ENCODE measurements at places on chromosomes 3 and 15. TPM values are rescaled to one million over a fixed set of nuclear protein-coding genes. Genes with fewer than 3 reads are reported as not detected.

Gene MOBP
- total RNA-seq = not detected

Gene CYP11A1
- total RNA-seq = not detected

Gene FANCD2
- total RNA-seq = 28.3 TPM

Gene CLDN18
- not detected for total RNA-seq

Gene UNC13C
- not detected for total RNA-seq

Gene A4GNT
- total RNA-seq = not detected

Gene DGKG
- 0.75 TPM for total RNA-seq

- no peak overlapping the region for H3K27ac ChIP-seq
- no peak for DNase-seq
- H3K27me3 ChIP-seq = no peaks in the 10 kb centered on the region
- no peak overlapping the region for H3K4me3 ChIP-seq
- H3K4me1 ChIP-seq = no peaks in the 10 kb centered on the region
Measured at GRCh38 chr3:9681723-9682081, 21.9 kb upstream of the CPNE9 start.

- H3K4me3 ChIP-seq = no peak overlapping the region
- no peaks in the 10 kb centered on the region for H3K27me3 ChIP-seq
- no peak overlapping the region for H3K27ac ChIP-seq
- no peaks in the 10 kb centered on the region for H3K4me1 ChIP-seq
- DNase-seq = no peak
Measured at GRCh38 chr3:165464736-165465135, 268.6 kb upstream of the SLITRK3 start.

DNA sequence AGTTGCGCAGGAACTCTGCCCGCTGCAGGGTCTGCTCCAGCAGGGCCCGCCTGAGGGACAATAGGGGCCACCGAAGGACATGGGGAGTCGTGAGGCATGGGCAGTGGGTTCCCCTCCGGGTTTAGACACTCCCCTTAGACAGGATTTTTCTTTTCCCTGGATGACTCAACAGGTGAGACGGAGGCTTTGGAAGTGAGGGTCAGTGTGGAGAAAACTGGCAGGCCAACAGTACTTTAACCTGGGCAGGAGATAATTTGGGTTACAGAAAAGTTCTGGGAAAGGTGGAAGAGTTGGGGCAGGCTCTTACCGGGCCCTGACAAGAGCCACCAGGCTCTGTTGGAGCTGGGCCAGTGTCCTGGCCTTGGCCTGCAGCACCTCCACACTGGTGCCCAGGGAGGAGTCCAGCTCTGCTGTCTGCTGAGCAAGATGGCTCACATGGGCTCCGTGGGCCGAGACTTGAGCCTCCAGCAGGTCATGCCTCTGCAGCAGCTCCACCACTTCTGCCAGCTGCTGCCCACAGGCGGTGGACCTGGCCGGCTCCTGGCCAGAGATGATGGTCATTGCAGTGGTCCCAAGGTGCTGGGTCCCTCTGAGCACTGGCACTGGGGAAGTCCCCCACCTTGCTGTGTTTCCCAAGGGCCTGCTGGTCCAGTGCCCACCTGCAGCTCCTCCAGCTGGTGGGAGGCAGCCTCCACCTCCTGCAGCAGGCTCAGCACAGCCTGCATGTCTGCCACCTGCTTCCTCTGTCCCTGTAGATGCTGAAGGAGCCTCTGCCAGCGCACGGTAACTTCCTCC is 11.0 kb downstream of the SPTBN5 start:
- no peaks in the 10 kb centered on the region for H3K27me3 ChIP-seq
- no peak overlapping the region for H3K27ac ChIP-seq
- no peaks in the 10 kb centered on the region for H3K36me3 ChIP-seq
- no peak overlapping the region for H3K4me3 ChIP-seq
- no peak for DNase-seq
- H3K4me1 ChIP-seq = peaks cover 5% of the 10 kb centered on the region

GRCh38 chr3:141360888-141361598 is 7.3 kb upstream of the ZBTB38 start:
- H3K4me3 ChIP-seq = no peak overlapping the region
- no peaks in the 10 kb centered on the region for H3K36me3 ChIP-seq
- no peaks in the 10 kb centered on the region for H3K27me3 ChIP-seq
- peaks cover 10% of the 10 kb centered on the region for H3K4me1 ChIP-seq
- no peak for DNase-seq
- H3K27ac ChIP-seq = no peak overlapping the region

- H3K4me3 ChIP-seq = no peak overlapping the region
- no peak for DNase-seq
- H3K4me1 ChIP-seq = peaks cover 9% of the 10 kb centered on the region
- peaks cover 17% of the 10 kb centered on the region for H3K27me3 ChIP-seq
- no peak overlapping the region for H3K27ac ChIP-seq
Measured at GRCh38 chr3:42264399-42265058, 1.5 kb downstream of the CCK start.

DNA sequence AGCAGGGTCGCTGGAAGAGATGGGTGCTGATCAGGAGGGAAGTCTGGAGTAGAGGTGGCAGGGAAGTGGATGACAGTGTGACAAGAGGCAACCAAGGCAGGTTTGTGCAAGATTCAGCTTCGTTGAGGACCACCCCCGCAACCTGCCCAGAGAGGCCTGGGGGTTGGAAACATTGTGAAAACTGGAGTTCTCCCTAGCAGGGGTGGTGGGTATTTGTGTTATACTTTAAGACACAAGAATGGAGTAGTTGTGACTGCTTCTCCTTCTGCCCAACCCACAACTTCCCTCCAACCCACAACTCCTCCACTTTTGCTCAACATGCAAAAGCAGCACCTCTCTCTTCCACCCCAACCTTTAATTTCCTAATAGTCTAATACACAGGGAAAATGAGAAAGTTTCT is 8.6 kb upstream of the ARNT2 start:
- H3K27ac ChIP-seq = no peak overlapping the region
- no peak for DNase-seq
- no peak overlapping the region for H3K4me3 ChIP-seq
- H3K27me3 ChIP-seq = no peaks in the 10 kb centered on the region
- no peaks in the 10 kb centered on the region for H3K4me1 ChIP-seq

DNA sequence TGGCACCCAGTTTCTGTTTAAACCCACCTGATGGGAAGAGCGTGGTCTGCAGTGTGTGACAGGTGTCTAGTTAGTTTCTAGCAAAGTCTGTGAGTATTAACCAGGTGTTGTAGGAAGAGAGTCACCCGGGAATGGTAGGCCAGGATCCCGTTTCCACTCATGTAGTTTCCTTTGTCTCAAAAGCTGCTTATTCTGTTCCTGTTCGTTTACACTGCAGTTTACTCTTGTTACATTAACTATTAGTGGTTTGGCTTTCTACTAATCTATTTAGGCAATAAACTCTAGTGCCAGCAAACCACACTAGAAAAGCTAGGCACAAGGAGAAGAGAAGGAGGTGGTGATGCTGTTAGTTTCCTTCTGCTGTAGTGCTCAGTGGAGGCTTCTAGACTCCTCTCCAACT is 32.7 kb downstream of the WDR76 start:
- no peaks in the 10 kb centered on the region for H3K4me1 ChIP-seq
- H3K27me3 ChIP-seq = no peaks in the 10 kb centered on the region
- peaks cover 21% of the 10 kb centered on the region for H3K36me3 ChIP-seq
- no peak overlapping the region for H3K4me3 ChIP-seq
- no peak overlapping the region for H3K27ac ChIP-seq

DNA sequence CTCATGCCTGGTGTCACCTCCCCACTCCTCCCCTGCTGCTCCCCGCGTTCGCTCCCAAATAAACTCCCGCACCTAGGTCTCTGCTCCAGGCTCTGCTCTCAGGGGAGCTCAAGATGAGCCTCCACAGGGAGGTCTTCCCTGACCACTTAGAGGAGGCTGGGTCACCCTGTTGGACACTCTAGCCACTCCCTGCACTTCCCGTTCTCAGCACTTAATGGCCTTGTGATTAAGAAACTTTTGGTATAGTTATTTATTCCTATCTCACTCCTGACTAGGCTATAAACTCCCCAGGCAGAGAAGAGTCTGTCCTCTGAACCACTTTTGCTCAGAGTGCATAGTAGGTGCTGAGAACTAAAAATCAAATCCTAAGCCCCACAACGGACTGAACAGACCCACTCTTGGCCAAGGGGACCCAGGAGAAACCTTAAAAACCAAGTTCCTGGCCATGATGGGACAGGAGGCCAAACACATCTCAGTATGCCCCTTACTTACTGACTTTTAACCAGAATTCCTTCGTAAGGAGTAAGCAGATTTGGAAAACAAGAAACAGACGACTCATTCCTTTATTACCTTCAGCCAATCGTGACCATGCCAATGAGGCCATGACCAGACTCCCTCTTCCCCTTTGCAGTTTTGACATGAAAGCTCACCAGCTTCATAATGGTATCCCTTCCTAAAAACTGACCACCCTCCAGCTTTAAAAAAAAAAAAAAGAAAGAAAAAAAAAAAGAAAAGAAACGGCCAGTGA is 69.0 kb upstream of the HRH1 start:
- H3K27me3 ChIP-seq = no peaks in the 10 kb centered on the region
- H3K27ac ChIP-seq = no peak overlapping the region
- no peaks in the 10 kb centered on the region for H3K4me1 ChIP-seq
- no peaks in the 10 kb centered on the region for H3K36me3 ChIP-seq
- no peak for DNase-seq

DNA sequence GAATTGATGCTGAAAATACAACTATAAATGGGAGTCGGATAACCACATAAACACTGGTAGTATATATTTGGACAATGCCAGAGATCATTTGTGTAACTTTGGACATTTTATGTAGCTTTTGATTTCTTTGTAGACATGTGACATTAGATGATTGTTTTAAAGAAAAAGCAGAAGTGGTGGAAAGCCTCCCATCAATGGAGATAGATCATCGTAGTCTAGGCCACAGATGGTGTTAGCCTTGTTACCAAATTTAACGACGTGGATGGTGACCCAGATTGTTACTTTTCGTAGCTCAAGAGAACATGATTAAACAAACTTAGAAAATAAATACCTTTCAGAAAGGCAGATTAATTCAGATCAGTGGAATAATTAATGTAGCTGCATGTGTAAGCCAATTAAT is 8.8 kb downstream of the CACNA1D start:
- H3K36me3 ChIP-seq = no peaks in the 10 kb centered on the region
- peaks cover 9% of the 10 kb centered on the region for H3K27me3 ChIP-seq
- no peak overlapping the region for H3K27ac ChIP-seq
- H3K4me3 ChIP-seq = no peak overlapping the region
- no peak for DNase-seq
- no peaks in the 10 kb centered on the region for H3K4me1 ChIP-seq

DNA sequence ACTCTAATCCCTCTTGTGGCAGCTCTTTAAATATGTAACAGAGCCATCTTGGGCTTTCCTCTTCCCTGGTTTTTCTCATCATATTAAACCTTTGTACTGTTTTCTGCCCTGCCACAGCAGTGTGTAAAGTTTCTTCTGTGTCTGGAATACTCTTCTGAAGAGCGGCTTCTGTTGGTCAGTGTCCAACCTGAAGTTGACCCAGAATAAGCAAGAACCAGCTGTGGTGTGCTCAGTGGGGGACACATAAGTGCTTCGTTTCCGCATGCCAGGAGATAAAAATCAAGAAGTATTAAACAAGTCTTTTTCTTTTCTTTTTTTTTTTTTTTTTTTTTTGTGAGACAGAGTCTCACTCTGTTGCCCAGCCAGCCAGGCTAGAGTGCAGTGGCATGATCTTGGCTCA is 173.2 kb upstream of the CHRM5 start:
- H3K4me1 ChIP-seq = no peaks in the 10 kb centered on the region
- H3K27ac ChIP-seq = no peak overlapping the region
- no peaks in the 10 kb centered on the region for H3K27me3 ChIP-seq
- no peaks in the 10 kb centered on the region for H3K36me3 ChIP-seq
- H3K4me3 ChIP-seq = no peak overlapping the region

DNA sequence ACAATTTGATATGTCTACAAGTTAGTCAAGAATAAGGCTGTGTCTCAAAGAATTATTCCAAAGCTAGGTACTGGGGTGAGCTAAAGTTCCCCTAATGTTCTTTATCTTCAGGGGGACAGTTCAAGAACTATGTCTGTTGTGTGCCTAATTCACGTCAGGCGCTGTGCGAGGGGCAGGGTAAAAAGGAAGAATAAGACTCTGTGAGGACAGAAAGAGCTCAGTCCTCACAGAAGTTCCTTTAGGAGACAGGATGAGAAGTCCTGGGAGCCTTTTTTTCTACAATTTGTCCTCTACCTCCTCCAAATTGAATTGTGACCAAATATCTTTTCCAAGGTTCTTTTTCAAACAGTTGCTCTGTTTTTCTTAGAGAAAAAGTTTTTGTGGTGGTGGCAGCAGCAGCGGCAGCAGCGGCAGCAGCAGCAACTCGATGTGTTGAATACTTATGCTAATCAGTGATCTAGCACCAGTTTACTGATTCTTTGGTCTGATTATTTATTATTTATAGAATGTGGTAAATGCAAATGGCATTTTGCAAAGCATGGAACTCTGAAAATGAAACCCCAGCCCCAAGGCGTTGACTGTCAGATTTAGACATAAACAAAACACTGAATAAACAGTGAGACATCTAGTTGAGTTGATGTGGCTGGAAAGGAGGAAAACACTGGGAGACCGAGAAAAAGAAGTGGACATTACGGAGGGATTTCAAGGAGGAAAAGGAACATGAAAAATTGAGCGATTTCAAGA is 88.6 kb downstream of the GTPBP8 start:
- no peaks in the 10 kb centered on the region for H3K36me3 ChIP-seq
- H3K4me1 ChIP-seq = no peaks in the 10 kb centered on the region
- H3K4me3 ChIP-seq = no peak overlapping the region

DNA sequence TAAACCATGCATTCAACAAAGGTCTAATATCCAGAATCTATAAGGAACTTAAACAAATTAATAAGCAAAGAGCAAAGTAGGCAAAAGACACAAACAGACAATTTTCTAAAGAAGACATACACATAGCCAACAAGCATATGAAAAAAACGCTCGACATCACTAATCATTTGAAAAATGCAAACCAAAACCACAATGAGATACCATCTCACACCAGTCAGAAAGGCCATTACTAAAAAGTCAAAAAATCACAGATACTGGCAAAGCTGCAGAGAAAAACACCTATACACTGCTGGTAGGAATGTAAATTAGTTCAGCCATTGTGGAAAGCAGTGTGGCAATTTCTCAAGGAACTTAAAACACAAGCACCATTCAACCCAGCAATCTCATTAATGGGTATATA is 53.8 kb downstream of the FSIP1 start:
- no peak for DNase-seq
- no peaks in the 10 kb centered on the region for H3K36me3 ChIP-seq
- no peak overlapping the region for H3K27ac ChIP-seq
- H3K4me3 ChIP-seq = no peak overlapping the region

DNA sequence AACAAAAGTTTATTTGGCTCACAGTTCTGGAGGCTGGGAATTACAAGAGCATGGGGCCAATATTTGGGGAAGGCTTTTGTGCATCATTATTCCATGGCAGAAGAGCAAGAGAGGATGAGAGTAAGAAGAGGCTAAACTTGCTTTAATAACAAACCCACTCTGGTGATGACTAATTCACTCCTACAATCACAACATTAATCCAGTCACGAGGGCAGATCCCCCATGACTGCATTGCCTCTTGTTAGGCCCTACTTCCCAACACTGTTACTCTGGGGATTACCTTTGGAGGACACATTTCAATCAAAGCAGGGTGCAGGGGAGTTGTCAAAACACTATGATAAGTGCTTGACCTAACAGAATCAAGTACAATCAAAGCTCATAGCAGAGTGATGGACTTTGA is 181.7 kb downstream of the BBX start:
- no peaks in the 10 kb centered on the region for H3K4me1 ChIP-seq
- H3K27me3 ChIP-seq = no peaks in the 10 kb centered on the region
- DNase-seq = no peak
- no peaks in the 10 kb centered on the region for H3K36me3 ChIP-seq

GRCh38 chr15:54307926-54308325 is 329.7 kb downstream of the UNC13C start:
- DNase-seq = no peak
- H3K27ac ChIP-seq = no peak overlapping the region
- no peaks in the 10 kb centered on the region for H3K4me1 ChIP-seq

GRCh38 chr3:195461594-195462307 is 18.9 kb upstream of the ACAP2 start:
- H3K36me3 ChIP-seq = no peaks in the 10 kb centered on the region
- DNase-seq = no peak
- H3K27me3 ChIP-seq = no peaks in the 10 kb centered on the region
- H3K4me1 ChIP-seq = peaks cover 13% of the 10 kb centered on the region
- H3K4me3 ChIP-seq = no peak overlapping the region
